ENCODE measurements at places on chromosomes 5 and 9. TPM values are rescaled to one million over a fixed set of nuclear protein-coding genes. Genes with fewer than 3 reads are reported as not detected.
A peak's percentile ranks its signal among the peaks of the same experiment; 100 is the strongest.

Gene SMC2
- total RNA-seq = 26.3 TPM

Gene CD72
- total RNA-seq = 4.7 TPM

Gene GARIN3
- total RNA-seq = not detected

Gene FBN2
- 4.1 TPM for total RNA-seq

Gene MYO10
- total RNA-seq = 4.8 TPM

Gene CARD9
- 5.3 TPM for total RNA-seq

DNA sequence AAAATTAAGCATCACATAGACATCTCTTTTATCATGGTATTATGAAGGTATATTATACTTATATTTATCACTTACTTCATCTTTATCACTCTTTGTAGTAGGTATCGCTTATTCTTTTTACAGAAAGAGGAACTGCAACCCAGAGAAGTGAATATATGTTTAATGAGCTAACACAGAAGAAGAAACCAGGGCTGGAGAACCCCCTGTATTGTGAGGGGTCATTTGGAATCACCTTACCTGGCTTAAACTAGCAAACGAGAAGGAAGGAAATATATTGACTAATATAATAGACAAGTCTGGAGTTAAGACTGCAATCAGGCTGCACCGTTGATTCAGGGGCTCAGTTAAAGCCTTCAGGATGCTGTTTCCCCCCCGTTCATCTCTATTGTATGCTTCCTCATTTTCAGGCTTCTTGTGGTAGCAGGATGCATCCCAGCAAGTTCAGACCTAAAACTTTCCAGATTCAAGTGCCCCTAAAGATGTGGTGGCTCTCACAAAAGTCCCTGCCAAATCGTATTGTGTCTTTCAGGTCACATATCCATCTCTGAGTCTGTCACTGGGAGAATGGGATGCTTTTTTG, 146.4 kb downstream of the GCNT1 start:
- DNase-seq = no peak

DNA sequence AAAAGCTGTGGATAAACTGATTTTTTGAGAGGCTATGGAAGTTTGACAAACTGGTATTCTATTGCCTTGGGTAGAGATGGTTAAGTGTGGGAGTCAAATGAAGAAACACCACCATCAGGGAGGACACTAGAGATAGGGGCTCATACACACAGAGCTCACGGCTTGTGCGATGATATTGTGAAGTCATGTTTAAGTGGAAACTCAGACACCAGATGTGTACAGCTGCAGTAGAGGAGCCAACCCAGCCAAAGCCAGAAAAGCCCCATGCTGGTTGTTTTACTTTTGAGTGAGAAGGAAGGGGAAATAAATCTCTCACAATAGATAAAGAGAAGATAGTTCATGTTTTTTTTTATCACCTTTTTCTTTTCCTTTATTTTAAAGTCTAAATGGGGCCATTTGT, 377.7 kb downstream of the DMRT2 start:
- no peak for DNase-seq

DNA sequence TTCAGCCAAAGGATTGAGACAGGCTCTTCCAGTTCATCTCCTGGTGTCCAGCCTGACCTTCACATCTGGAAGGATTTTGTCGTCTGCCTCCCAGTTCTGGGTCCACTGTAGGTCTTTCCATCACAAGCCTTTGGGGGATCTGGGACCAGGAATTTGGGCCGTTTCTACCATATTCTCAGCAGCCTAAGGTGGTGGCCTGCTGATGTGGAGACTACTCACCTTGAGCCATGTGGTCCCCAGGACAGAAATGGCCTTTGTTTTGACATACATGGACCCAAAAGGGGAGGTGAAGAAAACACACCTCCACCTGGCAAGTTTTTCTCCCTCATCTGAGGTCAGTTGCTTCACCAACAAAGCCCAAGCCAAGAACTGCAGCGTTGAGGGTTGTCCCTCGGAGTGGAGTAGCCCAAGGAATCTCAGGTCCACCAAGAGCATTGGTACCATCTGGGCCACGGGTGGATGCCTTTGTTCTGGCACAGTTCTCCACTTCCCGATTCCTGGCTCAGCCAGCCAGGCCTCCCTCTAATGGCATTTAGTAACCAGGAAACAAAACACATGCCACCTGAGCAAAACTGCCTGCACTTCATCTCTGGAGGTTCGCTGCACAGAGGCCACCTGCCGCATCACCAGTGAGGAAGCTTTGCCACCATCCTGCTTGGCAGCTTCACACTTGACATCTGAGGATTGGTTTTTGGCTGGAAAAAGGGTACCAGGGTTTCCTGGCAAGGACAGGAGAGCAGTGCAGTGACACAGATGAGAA, 24.7 kb downstream of the AMBP start:
- DNase-seq = peak; percentile 16

GRCh38 chr5:133041910-133042309, 9.9 kb upstream of the HSPA4 start:
- no peak for DNase-seq

DNA sequence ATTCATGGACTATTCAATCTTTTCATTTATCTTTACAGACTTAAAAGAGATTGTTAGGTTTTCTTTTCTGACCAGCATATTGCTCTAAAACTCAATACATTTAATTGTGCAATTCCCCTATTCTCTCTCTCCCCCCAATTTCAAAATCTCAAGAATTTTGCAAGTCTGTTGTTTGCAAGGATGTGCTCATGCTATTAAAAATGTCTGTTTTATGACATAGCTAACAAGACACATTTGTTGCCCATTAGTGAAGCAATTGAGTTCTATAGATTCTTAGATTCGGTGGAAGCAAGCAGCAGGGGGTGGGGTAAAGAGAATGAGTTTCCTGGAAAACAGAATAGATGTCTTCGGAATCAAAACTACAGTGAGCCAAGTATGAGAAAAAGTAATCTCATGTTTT, 8.5 kb upstream of the CSNK1A1 start:
- no peak for DNase-seq

DNA sequence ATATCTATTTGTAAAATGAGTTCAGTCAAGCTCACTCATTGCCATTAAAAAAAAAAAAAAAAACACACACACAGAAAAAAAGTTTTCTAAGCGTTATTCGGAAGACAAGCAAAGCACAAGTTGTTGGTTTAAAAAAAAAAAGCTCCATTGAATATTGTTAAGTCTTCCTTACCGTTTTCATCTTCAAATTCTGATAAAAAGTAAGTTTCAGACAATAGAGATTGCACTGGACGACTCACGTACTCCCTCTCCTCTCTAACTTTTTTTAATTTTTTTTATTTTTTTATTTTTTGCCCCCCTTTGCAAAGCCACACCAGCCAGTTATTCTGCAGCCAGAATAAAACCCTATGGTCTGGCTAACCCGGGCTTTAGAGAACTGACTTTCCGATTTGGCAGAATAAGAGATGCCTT, 544 bp downstream of the ADAMTS6 start:
- DNase-seq = no peak

GRCh38 chr5:161846746-161847145, 1.2 kb upstream of the GABRA1 start:
- DNase-seq = no peak

- no peak for DNase-seq
Measured at GRCh38 chr9:136078024-136078423, 17.1 kb downstream of the NACC2 start.

GRCh38 chr9:81661339-81661738, 28.0 kb downstream of the TLE1 start:
- no peak for DNase-seq

Data from liver (tissue), 10 donors.